IPS DF 6.9 (cell line): ENCODE measurements at places on chromosomes 1 and 21.
A peak's percentile ranks its signal among the peaks of the same experiment; 100 is the strongest.

- DNase-seq: no peak
- H3K27me3 ChIP-seq: no peaks in the 10 kb centered on the region
- H3K4me3 ChIP-seq: no peak overlapping the region
- no peaks in the 10 kb centered on the region for H3K36me3 ChIP-seq
Observed at GRCh38 chr1:245245021-245245667, 90.4 kb downstream of the KIF26B start.

- no peaks in the 10 kb centered on the region; the same call in 1 of the 2 replicates for H3K27me3 ChIP-seq
- H3K27ac ChIP-seq: no peak overlapping the region
- H3K4me1 ChIP-seq: no peaks in the 10 kb centered on the region
- H3K36me3 ChIP-seq: no peaks in the 10 kb centered on the region
- no peak overlapping the region for H3K4me3 ChIP-seq
Observed at GRCh38 chr1:14553711-14554110, 44.8 kb upstream of the KAZN start.

GRCh38 chr1:194829492-194829891 is 1643.1 kb upstream of the B3GALT2 start:
- no peak for DNase-seq
- no peaks in the 10 kb centered on the region for H3K4me1 ChIP-seq
- H3K36me3 ChIP-seq: no peaks in the 10 kb centered on the region
- no peak overlapping the region for H3K4me3 ChIP-seq
- no peaks in the 10 kb centered on the region for H3K27me3 ChIP-seq

DNA sequence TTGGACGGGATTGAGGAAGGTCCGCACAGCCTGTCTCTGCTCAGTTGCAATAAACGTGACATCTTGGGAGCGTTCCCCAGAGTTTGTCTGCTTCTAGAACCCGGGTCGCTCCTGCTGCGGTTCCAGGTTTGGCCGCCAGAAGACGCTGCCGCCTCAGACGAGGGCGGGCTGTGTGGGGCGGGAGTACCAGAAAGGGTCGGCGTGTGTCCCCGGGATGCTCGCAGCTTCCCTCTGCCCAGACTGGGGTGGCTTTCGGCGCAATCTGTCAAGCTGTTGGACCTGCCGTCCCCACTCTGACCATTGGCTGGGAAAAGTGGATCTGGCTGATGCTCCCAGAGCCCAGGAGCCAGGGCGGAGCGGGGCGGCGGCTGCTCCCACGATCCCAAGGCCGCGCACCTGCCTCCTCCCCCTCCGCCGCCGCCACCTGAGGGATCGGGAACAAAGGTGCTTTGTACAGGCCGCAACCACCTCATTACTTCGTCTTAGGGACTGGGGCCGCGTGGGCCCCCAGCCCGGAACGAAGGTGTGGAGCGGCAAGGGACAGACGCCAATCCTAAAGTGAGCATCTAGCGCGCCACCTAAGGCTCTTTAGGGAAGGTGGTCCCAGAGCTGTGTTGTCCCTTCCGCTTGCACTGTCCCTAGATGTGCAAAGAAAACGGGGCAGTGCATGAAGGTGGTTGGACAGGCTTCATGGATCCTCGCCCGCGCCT is 683 bp upstream of the EFNA4 start:
- peaks cover 5% of the 10 kb centered on the region for H3K4me1 ChIP-seq
- no peak overlapping the region for H3K27ac ChIP-seq
- no peak for DNase-seq
- peaks cover 5% of the 10 kb centered on the region for H3K36me3 ChIP-seq
- H3K4me3 ChIP-seq: peak overlapping the region; percentile 97; the same call in 1 of the 2 replicates

DNA sequence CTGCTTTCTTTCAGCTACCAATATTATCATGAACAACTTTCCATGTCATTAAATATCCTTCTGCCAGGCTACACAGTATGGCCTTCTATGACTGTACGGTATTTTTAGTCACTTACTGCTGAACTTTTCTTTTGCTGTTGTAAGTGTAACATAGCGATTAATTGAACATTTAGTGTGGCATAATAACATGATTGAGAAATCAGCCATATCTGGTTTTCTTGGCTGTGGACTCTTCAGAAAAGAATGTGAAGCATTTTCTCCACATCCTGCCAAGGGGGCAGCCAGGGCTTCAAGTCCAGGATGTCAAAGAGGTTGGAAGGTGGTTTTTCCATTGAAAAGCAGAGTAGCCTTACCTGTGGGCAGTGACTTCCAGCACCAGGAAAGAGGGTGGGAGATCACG is 8.8 kb upstream of the AHCYL1 start:
- H3K36me3 ChIP-seq: no peaks in the 10 kb centered on the region
- no peak overlapping the region for H3K4me3 ChIP-seq
- H3K27me3 ChIP-seq: no peaks in the 10 kb centered on the region
- no peaks in the 10 kb centered on the region for H3K4me1 ChIP-seq
- no peak overlapping the region for H3K27ac ChIP-seq

- no peak overlapping the region for H3K27ac ChIP-seq
- H3K4me1 ChIP-seq: no peaks in the 10 kb centered on the region; the same call in 1 of the 2 replicates
- DNase-seq: no peak
- no peak overlapping the region for H3K4me3 ChIP-seq
- H3K36me3 ChIP-seq: no peaks in the 10 kb centered on the region
- peaks cover 2% of the 10 kb centered on the region; the same call in 1 of the 2 replicates for H3K27me3 ChIP-seq
Observed at GRCh38 chr1:244311784-244312532, 139.8 kb downstream of the ADSS2 start.

DNA sequence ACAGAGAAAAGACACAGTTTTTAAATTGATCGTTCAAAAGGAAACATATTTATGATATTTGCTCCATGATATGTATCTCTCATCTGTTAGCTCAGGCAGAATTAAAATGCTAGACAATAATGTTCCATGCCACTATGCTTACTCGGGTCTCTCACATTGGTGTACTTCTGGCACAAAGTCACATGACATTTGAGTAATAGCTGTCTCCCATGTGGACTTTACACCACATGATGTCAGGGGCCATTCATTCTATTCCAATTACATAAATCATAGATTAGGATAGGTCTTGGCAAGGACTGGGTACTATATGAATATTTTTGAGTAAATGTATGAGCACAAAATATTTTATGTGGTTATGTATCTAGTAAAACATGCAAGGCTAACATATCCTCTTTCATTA is 648.4 kb downstream of the PLA2G4A start:
- H3K27ac ChIP-seq: no peak overlapping the region
- H3K27me3 ChIP-seq: no peaks in the 10 kb centered on the region
- DNase-seq: no peak
- peaks cover 1% of the 10 kb centered on the region; the same call in 1 of the 2 replicates for H3K4me1 ChIP-seq
- no peaks in the 10 kb centered on the region for H3K36me3 ChIP-seq

GRCh38 chr1:162757476-162757875 is 33.0 kb upstream of the HSD17B7 start:
- no peaks in the 10 kb centered on the region for H3K4me1 ChIP-seq
- no peak for DNase-seq
- H3K27ac ChIP-seq: no peak overlapping the region
- H3K27me3 ChIP-seq: no peaks in the 10 kb centered on the region

DNA sequence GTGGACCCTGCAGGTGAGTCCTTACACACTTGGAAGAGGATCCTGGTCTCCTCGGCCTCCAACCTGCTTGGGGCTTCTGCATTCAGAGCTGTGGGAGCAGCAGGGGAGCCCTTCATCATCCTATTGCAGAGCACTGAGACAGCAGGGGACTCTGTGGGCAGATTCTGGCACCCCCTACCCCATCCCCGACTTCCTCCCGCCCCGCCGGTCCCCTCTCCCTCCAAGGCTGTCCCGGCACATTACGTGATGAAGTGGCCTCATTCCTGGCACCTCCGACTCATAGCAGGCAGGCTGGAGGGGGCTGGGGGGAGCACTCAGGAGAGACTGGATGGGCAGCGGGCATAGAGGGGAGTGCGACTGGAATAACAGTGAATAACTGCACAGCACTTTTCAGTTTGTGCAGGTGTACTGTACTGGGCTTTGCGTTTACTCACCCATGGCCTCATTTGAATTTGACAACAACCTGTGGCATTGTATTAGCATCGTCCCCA is 394.1 kb downstream of the MATN1 start:
- H3K4me3 ChIP-seq: no peak overlapping the region
- H3K27ac ChIP-seq: no peak overlapping the region
- H3K36me3 ChIP-seq: no peaks in the 10 kb centered on the region
- no peak for DNase-seq
- H3K27me3 ChIP-seq: no peaks in the 10 kb centered on the region
- peaks cover 1% of the 10 kb centered on the region; the same call in 1 of the 2 replicates for H3K4me1 ChIP-seq

GRCh38 chr1:205430696-205431305 is 8.9 kb upstream of the LEMD1 start:
- no peak for DNase-seq
- no peaks in the 10 kb centered on the region for H3K27me3 ChIP-seq
- peak overlapping the region; percentile 51; the same call in 1 of the 2 replicates for H3K4me3 ChIP-seq
- H3K27ac ChIP-seq: no peak overlapping the region

- H3K27ac ChIP-seq: no peak overlapping the region
- no peak overlapping the region for H3K4me3 ChIP-seq
- no peaks in the 10 kb centered on the region for H3K36me3 ChIP-seq
- DNase-seq: no peak
Observed at GRCh38 chr1:95171270-95172245, 54.4 kb downstream of the TLCD4 start.

- peaks cover 4% of the 10 kb centered on the region for H3K4me1 ChIP-seq
- H3K27ac ChIP-seq: no peak overlapping the region
- H3K4me3 ChIP-seq: no peak overlapping the region
Observed at GRCh38 chr1:230153641-230154296, 86.7 kb downstream of the GALNT2 start.

DNA sequence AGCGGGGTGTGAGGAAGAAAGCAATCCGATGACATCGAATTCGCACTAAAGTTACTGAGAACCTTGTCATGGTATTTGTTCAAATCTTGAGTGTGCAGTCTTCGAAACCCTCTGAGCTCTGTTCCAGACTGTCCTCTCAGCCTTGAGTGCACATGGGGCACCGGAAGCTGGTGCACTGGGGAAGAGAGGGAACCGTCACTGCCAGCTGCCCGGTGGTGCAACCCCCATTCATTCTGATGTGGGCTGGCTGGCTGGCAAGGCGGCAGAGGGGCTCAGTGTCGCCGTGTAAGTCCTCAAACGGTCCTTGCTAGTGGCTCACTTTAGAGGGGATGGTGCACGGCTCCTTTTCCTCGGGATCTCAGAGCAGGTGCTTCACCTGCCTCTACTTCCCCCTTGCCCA is 137.4 kb downstream of the KIF26B start:
- H3K36me3 ChIP-seq: no peaks in the 10 kb centered on the region
- H3K27ac ChIP-seq: no peak overlapping the region
- H3K27me3 ChIP-seq: no peaks in the 10 kb centered on the region
- no peak for DNase-seq
- H3K4me3 ChIP-seq: no peak overlapping the region

DNA sequence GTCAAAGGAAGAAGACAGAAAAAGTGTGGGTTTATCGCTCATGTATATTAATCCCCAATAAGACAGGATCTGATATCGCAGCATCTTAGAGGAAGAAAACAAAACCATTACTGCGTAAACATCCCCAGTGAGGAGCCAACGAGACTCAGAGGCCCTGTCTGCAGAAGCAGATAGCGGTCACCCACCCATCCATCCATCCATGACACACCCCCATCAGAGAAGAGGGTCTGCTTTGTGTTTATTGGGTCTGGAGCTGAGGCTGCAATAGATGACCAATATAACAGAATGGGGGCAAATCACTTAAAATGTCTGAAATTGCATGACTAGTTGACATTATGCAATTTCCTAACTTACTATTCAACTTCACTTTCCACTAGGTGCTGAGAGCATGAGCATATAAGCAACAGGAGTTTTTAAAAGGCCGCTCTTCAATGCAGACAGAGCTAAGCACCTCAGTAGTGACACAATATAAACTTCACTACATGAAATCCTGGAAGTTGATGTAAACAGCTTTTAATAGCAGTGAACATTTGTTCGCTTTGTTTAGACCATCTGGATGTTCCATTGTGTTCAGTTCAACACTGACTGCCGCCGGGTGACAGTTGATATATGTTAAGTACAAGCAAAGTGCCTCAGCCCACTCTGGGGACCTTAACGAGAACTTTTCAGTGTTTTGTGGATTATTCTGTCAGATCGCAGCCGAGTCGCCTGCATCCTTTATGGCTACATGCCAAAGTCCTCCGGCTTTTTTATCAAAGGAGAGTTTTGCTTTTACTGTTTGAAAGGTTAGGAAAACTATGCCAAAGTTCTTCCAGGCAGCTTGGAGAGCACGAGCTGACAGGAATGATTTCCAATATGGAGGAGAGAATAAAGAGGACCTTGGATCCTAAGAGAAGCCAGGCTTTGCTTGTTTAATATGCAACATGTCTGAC is 167.5 kb downstream of the ZNF281 start:
- no peaks in the 10 kb centered on the region for H3K4me1 ChIP-seq
- no peak overlapping the region for H3K27ac ChIP-seq
- H3K4me3 ChIP-seq: no peak overlapping the region
- H3K27me3 ChIP-seq: no peaks in the 10 kb centered on the region

GRCh38 chr1:202628646-202629215 is 81.5 kb downstream of the SYT2 start:
- no peak for DNase-seq
- no peaks in the 10 kb centered on the region for H3K36me3 ChIP-seq
- no peak overlapping the region for H3K4me3 ChIP-seq
- H3K27me3 ChIP-seq: no peaks in the 10 kb centered on the region
- H3K4me1 ChIP-seq: peaks cover 3% of the 10 kb centered on the region; the same call in 1 of the 2 replicates

DNA sequence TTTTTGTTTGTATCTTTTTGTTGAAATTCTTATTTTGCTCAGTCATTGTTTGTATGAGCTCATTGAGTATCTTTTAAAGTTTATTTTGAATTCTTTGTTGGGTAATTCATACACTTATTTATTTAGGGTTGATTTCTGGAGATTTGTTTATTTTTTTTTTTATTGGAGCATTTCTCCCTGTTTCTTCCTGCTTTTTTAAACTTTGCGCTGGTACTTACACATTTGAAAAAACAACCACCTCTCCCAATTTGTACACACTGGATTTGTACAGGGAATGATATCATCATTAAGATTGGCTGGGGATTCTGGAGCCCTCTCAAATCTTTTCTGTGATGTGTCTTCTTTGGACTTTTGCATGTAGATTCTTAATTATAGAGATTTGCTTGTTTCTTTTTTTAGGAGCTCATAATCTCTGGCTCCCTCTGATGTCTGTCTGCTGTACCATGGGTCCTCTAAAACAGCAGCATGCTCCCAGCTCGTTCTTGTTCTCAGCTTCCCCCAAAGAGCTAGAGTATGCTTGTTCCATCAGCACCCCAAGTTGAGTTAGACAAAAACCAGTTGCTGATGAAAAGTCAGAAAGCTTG is 310.7 kb downstream of the DUSP10 start:
- H3K4me3 ChIP-seq: no peak overlapping the region
- DNase-seq: no peak
- no peaks in the 10 kb centered on the region for H3K36me3 ChIP-seq
- H3K4me1 ChIP-seq: no peaks in the 10 kb centered on the region

- no peaks in the 10 kb centered on the region for H3K27me3 ChIP-seq
- H3K27ac ChIP-seq: no peak overlapping the region
- no peak for DNase-seq
- no peaks in the 10 kb centered on the region for H3K36me3 ChIP-seq
- H3K4me3 ChIP-seq: no peak overlapping the region
Observed at GRCh38 chr1:225347123-225347683, 80.6 kb downstream of the LBR start.

DNA sequence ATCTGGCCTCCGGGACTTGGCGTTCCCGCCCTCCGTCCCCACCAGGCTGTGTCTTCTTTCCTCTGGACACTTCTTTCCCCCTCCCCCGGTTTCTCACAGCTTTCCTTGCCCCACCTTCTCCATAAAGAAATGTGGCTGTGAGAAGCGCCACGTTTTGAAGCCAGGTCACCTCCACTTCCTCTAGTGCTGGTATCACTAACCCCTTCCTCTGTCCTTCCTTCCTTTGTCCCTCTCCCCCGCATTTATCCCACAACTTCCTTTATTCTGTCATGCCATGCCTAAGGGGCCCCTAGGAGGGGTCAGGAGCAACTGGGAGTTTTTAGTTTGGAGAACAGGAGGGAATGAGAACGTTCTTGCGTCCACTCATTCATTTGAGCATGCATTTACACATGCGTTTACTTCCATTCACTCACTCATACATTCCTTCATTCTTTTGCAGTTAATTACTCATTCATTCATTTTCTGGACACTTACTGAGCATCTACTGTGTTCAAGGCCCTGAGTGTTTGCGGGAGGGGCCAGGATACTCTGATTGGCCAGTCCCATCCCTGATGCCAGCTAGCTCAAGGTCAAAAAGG is 5.0 kb upstream of the ACOT11 start:
- H3K27me3 ChIP-seq: no peaks in the 10 kb centered on the region
